RKO (cell line): ENCODE measurements at places on chromosomes 2 and 18.

GRCh38 chr2:160415991-160416390 is 77.6 kb downstream of the RBMS1 start:
- DNase-seq, result no peak

DNA sequence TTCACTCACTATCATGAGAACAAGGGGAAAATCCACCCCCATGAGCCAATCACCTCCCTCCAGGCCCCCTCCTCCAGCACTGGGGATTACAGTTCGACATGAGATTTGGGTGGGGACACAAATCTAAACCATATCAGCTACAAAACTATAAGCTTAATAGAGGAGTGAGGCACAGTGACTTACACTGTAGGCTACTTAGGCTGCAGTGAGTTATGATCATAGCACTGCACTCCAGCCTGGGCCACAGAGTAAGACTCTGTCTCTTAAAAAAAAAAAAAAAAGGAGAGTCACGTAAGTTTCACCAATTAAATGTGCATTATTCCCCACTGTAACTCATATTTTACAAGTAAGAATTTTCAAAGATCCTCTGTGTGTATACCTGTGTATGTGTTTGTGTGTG is 26.2 kb upstream of the COLEC12 start:
- DNase-seq, result no peak

GRCh38 chr2:11829324-11829946 is 83.0 kb downstream of the LPIN1 start:
- DNase-seq, result peak; percentile 77

- DNase-seq, result no peak
Measured at GRCh38 chr2:236178890-236179235, 10.7 kb upstream of the GBX2 start.

DNA sequence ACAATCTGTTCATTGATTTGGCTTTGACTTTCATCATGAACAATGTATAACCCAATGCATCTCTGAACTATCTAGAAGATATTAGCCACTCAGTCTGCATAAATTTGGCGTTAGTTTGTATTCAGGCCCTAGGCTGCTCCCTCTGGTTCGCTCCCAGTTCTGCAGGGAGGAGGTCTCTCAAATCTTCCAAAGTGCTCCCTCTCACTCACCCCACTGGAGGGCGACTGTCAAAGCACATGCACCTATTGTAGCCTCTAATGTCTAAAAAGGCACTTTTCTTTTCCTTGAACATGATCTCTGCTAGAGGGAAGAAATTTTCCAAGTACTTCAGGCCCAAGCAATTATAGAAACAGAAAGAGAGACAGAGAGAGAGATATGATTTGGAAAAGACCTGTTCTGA is 291.5 kb downstream of the TDRD15 start:
- DNase-seq, result peak; percentile 4

DNA sequence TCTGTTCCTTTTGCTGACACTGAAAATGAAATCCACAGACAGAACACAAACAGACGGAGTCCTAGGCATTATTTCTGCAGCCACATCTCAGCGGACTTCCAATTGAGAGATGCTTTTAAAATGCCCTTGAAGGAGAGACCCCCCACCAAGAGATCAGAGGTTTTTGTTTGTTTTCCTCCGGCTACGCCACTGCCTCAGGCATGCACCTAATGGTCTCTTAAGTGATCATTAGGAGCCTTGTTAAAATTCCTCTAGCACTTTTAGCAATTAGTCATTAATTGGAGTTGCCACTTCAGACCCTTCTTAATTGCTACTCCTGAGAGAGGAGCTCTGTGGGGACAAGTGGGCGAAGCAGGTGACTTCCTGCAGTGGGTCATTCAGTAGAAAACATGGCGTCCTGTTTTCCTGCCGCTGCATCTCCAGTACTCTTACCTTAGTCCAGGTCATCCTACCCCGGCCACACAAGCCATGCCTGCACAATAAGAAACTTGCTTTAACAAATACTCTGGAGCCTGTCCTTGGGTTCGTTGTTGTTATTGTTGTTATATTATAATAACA is 257.7 kb upstream of the CHAC2 start:
- DNase-seq, result no peak

DNA sequence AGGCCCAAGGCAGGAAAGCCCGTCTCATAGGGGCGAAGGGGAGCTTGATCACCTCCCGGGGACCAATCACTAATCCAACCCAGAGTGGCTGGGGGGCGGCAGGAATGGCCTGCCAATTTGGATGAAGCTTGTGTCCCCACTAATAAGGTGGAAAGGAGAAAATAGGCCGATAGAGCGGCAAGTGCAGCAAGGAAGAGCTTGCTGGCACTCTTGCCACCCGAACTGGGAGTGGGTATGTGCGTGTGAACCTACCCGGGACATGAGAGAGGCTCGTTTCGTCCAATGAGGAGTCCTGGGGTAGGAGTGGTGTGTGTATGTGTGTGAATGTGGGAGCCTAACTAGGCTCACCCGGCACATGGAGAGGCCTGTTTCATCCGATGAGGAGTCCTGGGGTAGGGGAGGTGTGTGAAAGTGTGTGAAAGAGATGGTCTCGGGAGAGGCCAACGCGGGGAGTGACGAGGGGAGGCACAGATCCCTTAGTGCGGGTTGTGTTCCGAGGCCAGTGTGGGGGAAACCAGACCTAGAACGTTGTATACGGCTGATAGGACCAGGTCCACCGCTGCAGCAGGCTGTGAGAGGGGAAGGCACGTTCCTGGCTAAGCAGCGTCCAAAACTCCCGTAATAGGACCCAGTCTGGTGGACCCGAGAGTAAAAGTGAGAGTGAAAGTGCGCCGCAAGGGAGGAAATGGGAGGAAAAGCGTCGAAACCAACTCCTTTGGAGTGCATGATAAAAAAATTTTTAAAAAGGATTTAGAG is 47.1 kb upstream of the SELENOI start:
- DNase-seq, result no peak

DNA sequence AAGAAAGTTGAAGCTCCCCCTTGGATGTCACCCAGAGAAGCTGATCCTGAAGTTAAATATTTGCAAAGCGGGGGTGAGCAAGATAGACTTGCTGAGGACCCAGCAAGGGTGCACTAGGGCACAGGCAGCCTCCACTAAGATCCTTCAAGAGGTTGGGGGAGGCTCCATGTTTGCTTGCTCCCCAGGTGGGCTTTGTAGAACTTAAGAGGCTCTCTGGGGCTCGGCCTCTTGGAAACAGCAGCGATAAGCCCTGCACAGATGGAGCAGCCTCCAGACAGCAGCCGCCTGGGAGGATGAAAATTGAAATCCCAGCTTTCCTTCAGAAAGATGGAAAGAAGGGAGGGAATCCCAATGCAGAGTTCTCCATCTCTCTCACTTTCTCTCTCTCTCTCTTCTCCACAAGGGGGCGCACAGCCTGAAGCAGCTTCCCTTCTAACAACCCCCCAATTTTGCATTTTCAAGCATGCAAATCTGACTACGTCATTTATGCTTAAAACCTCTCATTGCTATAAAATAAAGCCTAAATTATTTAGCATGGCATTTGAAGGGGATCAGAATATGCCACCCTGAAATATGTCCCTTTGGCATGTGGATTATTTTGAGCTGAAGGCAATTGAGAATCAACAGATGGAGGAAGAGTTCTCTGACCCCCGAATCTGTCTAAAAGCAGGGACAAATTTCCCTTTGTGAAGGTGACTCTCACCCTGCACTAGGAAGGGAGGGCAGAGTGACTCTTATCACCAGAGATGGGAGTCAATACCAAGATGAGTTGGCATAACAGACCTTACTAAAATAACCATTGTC is 185.7 kb upstream of the KLHL29 start:
- DNase-seq, result peak; percentile 43

DNA sequence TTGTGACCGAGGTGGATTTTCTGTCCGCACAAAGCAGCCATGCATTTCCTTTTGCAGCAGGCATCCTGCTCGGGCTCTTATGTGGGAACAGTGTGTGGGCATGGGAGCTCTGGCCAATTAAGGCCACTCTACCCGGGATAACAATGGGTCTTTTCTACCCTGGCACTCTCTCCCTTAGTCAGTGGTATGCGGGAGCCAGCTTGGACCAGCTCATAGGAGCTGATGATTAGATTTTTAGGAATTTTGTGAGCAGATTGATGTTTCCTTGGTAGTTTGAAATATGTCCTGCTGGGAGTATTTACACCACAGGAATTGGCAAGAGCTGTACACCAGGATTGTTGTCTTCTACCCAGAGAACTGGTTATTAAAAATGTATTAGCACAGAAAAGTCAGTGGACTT is 89.3 kb downstream of the SPP2 start:
- DNase-seq, result no peak

- peak; percentile 60 for DNase-seq
Measured at GRCh38 chr2:63790906-63791305, 50.8 kb upstream of the UGP2 start.

DNA sequence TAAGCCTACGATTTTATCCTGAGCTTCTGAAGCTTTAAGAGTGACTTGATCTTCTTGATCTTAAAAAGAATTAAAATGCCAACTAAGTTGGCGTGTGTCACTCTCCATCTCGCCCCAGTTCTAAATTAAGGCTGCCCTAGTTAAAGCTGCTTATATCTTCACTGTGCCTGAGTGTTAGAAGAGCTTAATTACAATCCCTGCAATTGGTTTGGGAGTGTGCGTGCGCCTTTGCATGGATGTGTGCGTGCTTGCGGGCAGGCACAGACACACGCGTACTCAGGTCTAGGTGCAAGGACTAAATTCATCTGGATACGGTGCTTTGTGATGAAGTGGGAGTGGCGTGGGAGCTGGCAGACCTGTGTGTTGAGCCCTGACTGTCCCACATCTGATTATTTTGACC is 201.5 kb downstream of the FAM210A start:
- no peak for DNase-seq

- DNase-seq, result peak; percentile 46
Measured at GRCh38 chr2:127695491-127696472, 5.5 kb upstream of the SFT2D3 start.

DNA sequence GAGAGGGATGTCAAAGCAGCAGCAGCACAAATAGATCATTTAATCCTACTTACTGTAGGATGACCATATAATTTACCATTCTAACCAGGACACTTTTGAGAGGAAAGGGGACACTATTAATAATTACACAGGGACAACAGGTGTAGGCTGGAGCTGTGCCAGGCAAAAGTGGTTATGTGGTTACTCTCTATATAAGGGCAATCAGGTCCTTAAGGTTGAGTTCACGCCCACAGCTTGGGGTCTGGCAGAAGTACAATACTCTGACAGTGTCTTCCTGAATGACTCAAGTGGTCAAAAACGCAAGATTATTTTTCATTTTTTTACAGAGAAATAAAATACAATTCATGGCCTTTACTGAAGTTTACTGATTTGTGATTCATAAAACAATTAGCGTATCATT is 2.8 kb downstream of the PREPL start:
- peak; percentile 75 for DNase-seq

GRCh38 chr18:27959101-27959500 is 217.8 kb downstream of the CDH2 start:
- DNase-seq, result no peak

- DNase-seq, result no peak
Measured at GRCh38 chr2:241722896-241723454, 11.5 kb upstream of the D2HGDH start.

DNA sequence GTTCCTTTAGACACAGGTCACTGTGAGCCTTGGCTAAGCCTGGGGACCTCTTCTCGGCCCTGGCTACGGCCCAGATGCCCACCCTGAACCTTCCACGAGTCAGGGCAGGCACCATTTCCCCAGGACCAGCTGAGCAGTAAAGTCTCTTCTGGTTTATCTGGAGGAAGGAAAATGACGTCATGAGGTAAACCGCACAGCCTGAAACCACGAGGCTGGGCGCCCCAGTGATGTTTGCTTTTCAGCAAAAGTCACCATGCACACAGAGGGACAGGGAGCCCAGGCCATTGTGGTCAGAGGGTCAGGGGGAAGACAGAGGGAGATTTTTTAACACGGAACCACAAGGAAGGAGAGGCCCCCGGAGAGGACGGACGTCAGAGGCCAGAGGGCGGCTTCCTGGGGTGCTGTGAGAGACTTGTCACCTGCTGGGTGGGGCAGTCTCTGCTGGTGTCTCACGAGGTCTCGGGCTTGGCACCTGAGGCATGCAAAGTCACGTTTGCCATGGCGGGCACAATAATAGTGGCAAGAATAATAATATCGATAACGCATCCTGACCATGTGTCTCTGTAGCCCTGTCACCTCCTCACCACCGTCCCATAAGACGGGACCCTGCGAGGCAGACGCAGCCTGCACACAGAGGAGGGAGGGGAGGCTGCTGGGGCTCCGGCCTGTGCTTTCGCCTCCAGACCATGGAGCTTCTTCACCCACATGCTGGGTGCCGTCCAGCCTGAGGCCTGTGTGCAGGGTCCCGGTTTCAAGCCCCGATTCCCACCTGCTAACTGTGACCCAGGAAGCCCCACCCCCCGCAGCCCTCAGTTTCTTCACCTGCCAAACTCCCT is 33.2 kb upstream of the FOSL2 start:
- no peak for DNase-seq

GRCh38 chr2:43001787-43002468 is 209.5 kb upstream of the HAAO start:
- DNase-seq, result no peak

GRCh38 chr2:71045865-71046548 is 22.4 kb upstream of the NAGK start:
- no peak for DNase-seq

GRCh38 chr2:234204480-234204879 is 154.0 kb downstream of the SPP2 start:
- no peak for DNase-seq

DNA sequence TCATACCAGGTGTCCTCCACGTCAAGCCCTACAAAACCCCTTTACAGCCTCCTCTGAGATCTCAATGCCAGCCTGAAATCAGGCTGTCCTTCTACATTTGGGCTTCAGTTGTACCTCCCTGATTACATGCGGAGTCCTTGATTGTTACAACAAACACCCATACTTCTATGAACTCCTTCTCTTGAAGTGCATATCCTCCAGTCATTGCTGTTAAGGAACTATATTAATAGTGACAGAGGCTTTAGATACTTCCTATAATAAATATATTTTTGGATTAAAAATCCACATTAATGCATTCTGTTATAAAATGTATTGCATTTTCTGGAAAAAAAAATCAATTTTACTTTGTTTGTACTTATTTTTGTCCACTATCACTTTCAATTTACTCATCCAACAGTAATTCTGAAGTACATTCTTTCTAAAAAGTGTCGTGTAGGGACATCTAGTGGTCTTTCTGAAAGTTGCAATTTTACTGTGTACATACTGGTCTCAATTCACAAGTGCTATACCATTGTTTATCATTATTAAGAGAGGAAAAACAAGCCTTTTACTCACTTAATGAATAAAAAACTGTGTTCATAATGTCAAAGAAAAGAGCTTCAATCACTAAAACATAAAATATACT is 316.4 kb downstream of the DSEL start:
- DNase-seq, result peak; percentile 70

DNA sequence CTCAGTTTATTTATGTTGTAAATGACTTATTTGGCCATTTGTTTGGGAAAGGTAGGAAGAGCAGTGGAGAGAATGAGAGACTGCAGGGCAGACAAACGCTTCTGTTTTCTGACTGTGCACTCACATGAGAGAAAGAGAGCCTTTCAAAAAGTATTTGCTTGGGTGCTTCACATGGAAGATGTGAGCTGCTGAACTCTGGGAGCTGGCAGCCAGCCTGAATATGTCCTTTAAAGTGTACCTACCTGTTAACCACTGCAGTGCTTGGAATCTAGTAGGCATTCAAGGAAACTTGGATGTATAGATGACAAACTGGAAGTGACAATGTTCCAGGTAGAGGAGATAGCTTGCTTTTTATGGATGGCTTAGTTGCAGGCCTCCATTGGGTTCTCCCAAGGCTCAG is 68.8 kb downstream of the PTPRM start:
- DNase-seq, result no peak

GRCh38 chr18:45998244-45998643 is 31.1 kb upstream of the EPG5 start:
- no peak for DNase-seq

- DNase-seq, result no peak
Measured at GRCh38 chr2:18136881-18137475, 258.5 kb downstream of the KCNS3 start.

GRCh38 chr2:205659922-205660321 is 22.4 kb upstream of the NRP2 start:
- no peak for DNase-seq
